NCI-H1436 (cell line): ENCODE measurements at places on chromosomes 7 and 10.
A peak's percentile ranks its signal among the peaks of the same experiment; 100 is the strongest.

GRCh38 chr7:131653418-131654248 is 97.2 kb upstream of the PODXL start:
- DNase-seq = no peak

DNA sequence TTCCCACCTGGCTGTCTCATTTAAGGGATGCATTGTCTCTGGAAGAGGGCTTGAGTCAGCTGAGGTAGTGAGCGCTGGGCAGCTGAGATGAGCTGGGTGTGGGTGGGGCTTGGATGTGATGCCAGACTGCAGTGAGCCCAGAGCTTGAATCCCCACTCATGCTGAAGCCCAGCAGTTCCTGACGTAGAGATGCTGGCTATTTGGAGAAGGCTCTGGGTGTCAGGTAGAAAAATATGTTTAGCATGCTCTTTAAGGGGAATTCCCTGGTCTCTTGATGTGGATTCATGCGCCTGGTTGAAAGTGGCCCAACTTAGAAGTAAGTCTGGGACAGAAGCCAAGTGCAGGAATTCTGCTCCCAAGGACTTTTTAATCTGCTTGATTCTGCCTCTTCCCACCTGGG is 241.5 kb upstream of the IGFBP3 start:
- DNase-seq = no peak

GRCh38 chr10:125082881-125083575 is 77.3 kb downstream of the CTBP2 start:
- no peak for DNase-seq

DNA sequence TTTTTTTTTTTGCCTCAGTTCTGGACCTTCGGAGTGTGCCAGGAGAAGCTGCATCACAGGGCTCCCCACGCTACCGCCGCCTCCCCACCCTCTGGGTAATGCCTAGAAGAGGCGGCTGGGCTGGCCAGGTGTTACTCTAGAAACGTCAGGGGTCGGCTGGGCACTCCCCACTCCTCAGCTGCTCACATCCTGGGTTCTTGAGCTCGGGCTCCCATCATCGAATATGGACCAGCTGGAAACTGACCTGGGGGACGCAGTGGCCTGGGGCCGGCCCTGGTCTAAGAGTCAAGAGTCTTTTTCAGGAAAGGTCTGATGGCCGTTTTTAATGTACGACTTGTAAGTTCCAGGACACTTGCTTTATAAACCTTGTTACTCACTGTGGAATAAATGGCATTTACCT is 326.5 kb downstream of the WDR37 start:
- DNase-seq = no peak

DNA sequence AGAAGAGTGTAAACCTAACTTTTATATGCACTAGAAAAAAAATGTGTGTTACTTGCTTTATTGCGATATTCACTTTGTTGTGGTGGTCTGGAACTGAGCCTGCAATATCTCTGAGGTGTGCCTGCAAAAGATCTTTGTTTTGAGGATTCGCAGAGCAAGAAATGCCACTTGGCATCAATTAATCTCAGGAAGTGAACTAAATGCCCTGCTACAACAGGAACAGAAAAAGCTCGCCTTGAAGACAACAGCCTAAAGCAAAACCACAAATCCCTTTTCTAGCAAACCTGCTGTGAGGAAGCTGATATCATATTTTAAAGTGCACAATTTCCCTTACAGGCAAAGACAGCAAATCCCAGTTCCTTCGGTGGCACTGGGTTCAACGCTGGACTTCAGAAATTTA is 675.8 kb downstream of the KCNMA1 start:
- no peak for DNase-seq

- DNase-seq = no peak
Observed at GRCh38 chr7:18655506-18655905, 160.0 kb downstream of the HDAC9 start.

- no peak for DNase-seq
Observed at GRCh38 chr7:150572496-150572895, 5.3 kb downstream of the GIMAP4 start.

DNA sequence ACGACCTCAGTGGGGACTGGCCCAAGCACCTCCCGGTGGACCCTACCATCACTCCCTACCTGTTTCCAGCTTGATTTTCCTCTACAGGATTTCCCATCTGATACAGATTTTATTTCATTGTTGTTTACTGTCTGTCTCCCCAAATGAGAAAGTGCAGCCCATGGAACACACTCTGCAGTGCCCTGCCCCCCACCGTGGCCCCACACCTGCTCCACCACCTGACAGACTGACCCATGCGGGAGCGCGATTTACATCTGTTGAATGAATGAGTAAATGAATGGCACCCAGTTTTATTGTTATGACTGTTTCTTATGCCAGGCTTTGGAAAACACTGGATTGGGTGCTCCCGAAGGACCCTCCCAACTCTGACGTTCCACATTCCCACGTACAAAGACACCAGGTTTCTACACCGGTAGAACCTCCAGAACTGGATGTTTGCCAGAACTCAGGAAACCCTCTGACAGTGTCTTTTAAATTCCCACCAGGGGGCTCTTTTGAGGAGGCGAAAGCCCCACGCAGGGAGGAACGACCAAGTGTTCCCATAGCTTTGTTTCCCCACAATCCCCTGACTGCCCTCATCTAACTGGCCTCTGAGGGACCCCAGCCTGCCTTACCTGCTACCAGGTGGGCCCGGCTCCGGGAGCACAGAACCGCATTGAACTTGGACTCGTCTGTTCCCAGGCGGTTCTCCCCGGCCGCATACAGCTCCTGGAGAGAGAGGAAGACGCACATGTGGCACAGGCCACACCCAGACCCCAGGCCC is 29.0 kb downstream of the PLAC9 start:
- DNase-seq = peak; percentile 33

- DNase-seq = no peak
Observed at GRCh38 chr7:28695300-28696295, 262.5 kb downstream of the TRIL start.

GRCh38 chr10:91886954-91887271 is 22.4 kb downstream of the FGFBP3 start:
- DNase-seq = no peak

- DNase-seq = no peak
Observed at GRCh38 chr10:130369645-130370381, 233.6 kb downstream of the GLRX3 start.

DNA sequence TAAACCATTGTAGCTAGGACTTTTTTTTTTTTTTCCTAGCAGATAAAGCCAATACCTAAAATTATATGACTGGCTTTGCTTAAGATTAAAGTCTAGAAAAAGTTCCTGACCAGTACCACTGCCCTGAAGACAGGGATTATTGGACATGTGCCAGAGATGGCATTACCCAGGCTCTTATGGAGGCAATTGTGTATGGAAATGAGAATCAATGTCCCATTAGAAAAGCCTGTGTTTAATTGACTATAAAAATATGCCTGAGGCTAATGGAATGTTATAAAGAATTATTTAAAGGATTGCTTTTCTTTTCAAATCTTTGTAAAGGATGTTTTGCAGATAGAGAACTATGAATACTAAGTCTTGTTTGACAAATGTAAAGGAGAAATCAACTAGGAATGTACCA is 196.7 kb downstream of the ANK3 start:
- DNase-seq = no peak

- DNase-seq = no peak
Observed at GRCh38 chr7:156026076-156026600, 213.9 kb upstream of the SHH start.

- no peak for DNase-seq
Observed at GRCh38 chr10:58998924-58999713, 177.3 kb upstream of the PHYHIPL start.

DNA sequence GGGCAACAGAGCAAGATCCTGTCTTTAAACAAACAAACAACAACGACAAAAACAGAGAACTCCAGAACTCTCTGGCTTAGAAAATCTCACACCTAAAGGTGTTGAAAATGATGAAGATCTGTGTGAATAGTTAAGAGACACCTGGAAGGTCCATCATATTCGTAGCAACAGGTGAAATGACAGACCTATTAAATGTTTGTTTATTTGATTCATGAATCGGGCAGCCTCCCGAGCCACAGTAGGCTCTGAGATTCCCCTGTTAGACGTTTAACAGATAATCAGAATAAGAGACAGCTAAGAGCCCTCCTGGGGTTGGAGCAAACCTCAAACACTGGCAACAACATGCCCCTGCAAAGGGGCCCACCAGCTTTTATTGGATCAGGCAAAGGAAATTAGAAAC is 103.7 kb downstream of the LCOR start:
- no peak for DNase-seq

DNA sequence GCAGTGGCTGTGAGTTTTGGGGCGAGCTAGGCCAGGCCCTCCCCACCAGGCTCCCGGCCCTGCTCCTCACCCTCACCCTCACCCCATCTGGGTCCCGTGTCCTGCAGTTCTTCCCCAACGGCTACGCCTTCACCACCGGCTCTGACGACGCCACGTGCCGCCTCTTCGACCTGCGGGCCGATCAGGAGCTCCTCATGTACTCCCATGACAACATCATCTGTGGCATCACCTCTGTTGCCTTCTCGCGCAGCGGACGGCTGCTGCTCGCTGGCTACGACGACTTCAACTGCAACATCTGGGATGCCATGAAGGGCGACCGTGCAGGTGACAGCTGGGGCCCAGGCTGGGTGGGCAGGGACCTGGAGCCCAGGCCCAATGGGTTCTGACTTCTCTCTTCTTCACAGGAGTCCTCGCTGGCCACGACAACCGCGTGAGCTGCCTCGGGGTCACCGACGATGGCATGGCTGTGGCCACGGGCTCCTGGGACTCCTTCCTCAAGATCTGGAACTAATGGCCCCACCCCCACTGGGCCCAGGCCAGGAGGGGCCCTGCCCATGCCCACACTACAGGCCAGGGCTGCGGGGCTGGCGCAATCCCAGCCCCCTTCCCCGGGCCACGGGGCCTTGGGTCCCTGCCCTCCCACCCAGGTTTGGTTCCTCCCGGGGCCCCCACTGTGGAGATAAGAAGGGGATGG is 4.9 kb downstream of the GNB2 start:
- DNase-seq = no peak
